ENCODE measurements at places on chromosomes 11 and 22.

DNA sequence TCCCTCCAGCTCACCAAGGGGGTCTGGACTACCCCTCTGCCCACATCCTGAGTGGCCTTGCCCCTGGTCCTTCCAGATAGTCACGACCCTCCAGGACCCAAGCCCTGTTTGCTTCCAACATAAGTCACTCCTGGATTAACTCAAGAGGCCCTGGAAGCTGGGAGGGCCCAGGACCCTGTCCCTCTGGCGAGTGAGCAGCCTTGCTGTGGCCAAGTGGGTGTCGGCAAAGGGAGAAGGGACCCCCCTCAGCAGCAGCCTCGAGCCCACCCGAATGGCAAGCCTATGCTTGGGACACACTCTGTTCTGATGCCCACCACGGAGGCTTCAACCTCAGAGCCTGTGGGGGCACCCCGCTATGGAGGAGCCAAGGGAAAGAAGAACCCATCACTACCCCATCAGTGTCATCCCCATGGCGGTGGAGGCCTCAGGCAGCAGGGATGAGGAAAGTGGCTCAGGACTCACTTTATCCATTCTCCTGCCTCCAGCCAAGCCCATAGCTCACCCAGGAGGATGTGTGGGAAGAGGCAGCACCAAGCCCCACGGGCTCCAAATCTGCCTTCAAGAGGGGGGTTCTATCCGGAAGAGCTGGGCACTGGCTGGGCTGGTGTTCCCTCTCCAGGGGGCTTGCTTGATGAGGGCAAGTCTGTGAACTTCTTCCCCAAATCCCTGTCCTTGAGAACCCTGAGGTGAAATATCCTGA, 12.5 kb downstream of the SLC22A12 start:
- DNase-seq: no peak

DNA sequence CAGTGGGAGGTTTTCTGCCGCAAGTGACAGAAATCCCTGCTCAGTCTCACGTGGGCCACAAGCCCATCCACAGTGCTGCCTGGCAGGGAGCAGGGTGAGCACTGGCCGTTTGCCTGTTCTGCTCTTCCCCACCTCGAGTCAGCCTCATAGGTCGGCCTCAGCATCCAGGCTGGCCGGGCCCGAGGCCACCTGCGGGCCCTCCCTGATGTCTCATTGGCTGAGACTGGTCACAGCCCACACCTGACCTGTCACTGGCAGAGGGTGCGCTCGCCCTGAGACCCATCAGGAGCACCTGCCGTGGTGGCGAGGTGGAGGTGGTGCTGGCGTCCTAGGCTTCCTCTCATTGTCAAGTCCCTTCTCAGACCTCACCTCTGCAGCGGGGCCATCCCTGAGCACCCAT, 72.1 kb downstream of the ELFN2 start:
- no peak for DNase-seq

DNA sequence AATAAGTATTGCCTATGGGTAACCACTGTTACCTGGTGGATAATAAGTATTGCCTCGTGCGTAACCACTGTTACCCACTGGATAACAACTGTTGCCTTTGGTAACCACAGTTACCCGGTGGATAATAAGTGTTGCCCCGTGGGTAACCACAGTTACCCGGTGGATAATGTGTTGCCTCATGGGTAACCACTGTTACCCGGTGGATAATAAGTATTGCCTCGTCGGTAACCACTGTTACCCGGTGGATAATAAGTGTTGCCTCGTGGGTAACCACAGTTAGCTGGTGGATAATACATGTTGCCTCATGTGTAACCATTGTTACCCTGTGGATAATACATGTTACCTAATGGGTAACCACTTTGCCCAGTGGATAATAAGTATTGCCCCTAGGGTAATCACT, 9.8 kb upstream of the NXPE4 start:
- no peak for DNase-seq

- no peak for DNase-seq
Measured at GRCh38 chr11:116879800-116880625, 42.6 kb upstream of the APOA1 start.

- DNase-seq: no peak
Measured at GRCh38 chr11:67022961-67023956, at the start of gene SYT12. Gene SYT12, plus strand, starts transcription at chr11:67023134. Its CDS starts 7,011 bp downstream, at chr11:67030145.

GRCh38 chr11:66048547-66049323, at the start of gene GAL3ST3:
Gene GAL3ST3, minus strand, starts transcription at chr11:66049161. Its CDS starts 3,746 bp downstream, at chr11:66045415.
- no peak for DNase-seq

- DNase-seq: no peak
Measured at GRCh38 chr11:47348859-47349258, 3.6 kb downstream of the MYBPC3 start.

GRCh38 chr22:19709063-19709769, 5.1 kb upstream of the SEPTIN5 start:
- DNase-seq: no peak

DNA sequence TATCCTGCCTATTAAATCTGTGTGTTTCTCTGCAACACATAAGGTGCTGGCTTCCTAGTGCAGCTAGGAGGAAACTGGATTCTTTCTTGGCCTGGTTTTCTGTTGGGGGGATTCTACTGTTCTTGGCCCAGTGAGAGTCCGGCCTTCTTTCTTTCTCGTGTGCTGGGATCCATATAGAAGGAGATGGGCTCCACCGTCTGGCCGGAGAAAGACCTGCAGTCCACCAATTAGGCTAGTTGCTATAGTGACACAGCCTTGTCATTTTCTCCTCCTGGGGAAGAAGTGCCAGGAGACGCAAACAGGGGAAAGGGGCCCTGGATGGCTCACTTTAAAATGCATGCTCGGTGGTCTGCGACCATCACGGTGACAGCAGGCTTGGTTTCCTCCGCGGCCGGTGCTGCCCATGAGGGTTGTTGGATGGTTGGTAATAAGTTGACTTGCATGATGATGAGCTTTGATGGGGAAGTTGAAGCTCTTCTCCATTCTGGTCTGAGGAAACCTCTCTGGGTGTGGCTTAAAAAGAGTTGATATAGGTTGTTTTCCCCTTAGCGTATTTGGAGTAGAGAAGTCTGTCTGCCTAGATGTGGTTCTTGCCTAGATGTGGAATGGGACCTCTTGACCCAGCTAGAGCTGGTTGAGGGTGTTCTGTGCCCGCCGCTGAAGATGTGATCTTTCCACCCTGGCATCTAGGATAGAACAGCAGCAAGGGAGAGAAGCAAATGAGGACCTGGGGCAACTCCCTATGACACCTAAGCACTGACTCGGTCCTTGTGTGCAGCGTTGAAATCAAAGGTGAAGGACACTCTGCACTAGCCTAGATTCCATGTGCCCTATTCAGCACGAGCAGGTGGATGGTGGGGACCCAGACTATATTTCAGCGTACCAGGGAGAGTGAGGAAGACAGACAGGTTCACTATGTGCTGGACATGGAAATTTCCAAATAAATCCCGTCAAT, 1335.0 kb downstream of the BRD1 start:
- DNase-seq: no peak

DNA sequence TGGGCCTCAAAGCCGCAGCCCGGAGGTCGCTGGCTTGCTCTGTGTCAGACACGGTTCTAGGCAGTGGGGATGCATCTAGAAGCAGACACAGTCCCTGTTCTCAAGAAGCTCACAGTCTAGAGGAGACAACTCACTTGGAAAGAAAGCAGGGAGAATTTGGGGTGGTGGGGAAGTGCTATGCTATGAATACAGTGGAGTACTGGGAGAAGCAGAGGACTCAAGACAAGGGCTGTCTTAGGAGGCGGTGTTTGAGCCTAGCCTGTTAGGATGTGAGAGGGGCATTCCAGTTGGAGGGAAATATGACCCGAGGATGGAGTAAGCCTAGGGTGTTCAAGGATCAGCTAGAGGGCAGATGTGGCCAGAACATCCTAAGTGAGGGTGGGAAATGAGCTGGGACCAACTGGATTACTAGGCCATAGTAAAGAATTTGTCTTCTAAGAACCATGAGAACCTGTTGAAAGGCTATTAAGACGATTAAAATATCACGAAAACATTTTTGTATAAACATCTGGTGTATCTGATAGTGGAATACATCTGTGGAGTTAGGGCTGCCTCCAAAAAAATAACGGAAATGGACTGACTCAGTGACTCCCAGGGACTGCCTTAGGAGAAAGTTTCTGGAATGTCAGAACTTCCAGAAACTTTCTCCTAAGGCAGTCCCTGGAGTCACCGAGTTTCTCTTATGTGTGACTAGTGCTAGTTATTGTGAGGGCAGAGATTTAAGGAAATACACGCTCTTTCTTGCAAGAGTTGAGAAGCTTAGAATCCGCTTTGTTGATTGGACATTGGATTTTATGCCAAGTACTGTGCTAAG, 1.1 kb upstream of the PITPNB start:
- no peak for DNase-seq

- DNase-seq: no peak
Measured at GRCh38 chr11:15136166-15136565, 21.4 kb downstream of the INSC start.

DNA sequence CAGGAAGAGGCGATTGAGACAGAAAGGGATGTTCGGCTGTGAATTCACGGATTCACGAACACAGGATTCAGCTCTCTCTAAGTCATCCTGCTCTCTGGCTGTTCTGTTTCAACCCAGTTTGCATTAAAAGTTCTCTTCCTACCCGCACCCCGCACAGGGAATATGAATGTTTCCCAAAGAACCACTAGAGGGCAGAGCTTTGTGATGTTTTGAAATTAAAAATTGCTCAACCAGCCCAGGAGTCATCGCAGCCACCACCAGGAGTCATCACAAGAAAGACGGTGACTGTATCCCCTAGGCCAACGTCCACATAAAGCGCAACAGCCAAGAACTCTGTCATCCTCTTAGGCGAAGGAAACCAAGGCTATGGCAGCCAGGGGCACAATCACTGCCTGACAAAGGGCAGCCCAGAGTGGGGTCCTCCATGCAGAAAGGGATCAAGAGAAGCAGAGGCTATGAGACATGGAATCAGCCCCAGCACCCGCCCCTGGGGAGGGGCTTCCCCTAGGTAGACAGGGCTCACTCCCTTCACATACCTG, 122.4 kb downstream of the WT1 start:
- no peak for DNase-seq

- no peak for DNase-seq
Measured at GRCh38 chr11:88146106-88146505, 29.1 kb downstream of the RAB38 start.

DNA sequence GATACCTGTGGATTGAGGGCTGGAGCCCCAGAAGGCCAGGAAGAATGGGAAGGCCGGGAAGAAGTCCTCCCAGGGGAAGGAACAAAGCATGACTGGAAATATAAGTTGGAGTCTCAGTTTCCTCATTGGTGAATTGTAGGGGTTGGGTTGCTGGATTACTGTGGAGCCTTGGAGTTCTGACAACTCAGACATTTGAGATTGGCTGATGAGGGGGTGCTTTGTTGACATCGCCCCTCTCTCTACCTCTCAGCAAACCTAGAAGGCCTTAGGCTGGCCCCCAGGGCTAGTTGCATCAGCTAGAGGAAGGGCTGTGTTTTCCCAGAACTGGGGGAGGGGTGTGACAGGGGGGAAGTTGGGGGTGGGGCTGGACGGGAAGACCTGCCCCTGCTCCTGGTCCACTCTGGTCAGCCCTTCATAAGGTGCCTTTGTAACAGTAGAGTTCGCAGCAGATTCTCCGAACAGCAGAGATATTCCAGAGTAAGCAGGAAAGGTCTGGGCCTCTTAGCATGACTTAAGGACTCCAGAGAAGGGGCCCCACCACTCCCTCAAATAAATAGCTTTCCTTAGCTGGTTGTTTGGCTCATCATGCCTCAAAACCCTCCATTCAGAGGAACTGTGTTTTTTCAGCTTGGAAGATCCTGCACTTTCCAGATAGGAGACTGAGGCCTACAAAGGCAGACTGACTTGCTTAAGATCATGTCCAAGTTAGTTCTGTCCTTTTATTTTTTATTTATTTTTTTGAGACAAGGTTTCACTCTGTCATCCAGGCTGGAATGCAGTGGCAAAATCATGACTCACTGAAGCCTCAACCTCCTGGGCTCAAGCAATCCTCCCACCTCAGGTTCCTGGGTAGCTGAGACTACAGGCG, 12.5 kb upstream of the THRSP start:
- DNase-seq: no peak

GRCh38 chr22:24727218-24727851, 47.2 kb downstream of the PIWIL3 start:
- DNase-seq: no peak

GRCh38 chr11:19905280-19905853, 192.7 kb downstream of the NAV2 start:
- DNase-seq: no peak

DNA sequence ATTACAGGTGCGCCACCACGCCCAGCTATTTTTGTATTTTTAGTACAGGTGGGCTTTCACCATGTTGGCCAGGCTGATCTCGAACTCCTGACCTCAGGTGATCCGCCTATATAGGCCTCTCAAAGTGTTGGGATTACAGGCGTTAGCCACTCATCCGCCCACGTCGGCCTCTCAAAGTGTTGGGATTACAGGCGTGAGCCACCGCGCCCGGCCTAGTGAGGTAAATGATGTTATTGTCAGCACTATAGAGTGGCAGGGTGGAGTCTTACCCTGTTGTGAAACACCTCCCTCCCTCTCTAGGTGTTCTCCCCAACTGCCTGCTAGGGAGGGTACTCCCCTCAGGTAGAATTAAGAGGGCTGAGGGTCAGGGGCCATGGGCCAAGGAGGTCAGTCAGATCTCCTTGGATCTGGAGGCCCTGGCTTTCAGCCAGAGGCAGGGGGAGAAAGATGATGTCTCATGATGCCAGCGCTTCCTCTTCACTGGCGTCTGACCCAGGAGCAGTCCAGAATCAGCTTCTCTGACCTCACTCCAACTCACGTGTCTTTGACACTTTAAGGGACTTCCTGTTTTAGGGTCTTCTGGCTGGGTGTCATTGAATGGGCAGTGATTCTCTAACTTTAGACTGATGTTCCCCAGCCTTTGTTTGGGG, 2.0 kb downstream of the GGA1 start:
- no peak for DNase-seq

DNA sequence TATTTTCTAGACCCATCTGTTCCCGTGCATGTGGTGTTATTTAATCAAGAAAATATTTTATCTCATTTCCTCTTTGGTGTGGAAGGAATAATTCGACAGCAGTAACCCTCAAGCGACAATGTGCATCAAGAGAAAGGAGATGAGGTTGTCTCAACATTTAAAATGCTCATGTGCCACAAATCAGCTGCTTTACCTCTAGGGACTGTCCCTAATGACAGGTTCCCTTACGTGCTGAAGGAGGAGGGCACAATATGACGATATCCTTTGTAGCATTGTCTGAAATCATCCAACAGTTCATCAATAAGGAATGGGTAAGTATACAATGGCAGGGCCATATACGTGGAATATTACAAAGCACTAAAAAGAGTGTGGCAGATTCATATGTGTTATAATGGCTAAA, 7.0 kb upstream of the SYN3 start:
- DNase-seq: no peak

DNA sequence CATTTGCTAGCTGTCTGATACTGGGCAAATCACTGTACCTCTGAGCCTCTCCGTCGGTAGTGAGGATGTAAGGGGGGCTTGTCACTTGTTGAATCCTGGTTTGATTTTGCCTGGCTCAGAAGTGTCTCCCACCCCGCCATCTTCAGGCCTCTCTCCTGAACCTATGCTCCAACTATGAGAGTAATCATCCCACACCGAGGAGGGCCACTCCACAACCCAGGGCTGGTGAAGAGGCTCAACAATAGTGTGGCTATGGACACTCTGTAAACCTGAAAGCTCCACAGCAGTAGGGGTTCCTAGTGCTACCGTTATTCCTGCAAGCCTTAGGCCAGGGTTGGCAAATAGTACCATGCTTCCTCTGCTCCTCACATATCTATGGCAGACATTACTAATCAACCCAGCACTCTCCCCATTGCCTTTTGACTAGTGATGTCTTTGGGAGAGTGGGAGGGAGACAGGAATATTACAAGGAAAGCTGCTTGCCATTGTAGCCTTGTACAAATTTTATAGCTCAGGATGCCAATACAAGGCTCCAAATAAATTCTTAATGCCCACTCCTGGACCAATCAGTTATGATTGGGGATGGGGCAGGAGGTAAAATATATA, 134.0 kb upstream of the TEAD1 start:
- DNase-seq: no peak

GRCh38 chr11:63472372-63472771, 18.6 kb downstream of the PLAAT5 start:
- DNase-seq: no peak
